Nephron progenitor cell (in vitro differentiated cells): ENCODE measurements at places on chromosomes 2 and 18.

DNA sequence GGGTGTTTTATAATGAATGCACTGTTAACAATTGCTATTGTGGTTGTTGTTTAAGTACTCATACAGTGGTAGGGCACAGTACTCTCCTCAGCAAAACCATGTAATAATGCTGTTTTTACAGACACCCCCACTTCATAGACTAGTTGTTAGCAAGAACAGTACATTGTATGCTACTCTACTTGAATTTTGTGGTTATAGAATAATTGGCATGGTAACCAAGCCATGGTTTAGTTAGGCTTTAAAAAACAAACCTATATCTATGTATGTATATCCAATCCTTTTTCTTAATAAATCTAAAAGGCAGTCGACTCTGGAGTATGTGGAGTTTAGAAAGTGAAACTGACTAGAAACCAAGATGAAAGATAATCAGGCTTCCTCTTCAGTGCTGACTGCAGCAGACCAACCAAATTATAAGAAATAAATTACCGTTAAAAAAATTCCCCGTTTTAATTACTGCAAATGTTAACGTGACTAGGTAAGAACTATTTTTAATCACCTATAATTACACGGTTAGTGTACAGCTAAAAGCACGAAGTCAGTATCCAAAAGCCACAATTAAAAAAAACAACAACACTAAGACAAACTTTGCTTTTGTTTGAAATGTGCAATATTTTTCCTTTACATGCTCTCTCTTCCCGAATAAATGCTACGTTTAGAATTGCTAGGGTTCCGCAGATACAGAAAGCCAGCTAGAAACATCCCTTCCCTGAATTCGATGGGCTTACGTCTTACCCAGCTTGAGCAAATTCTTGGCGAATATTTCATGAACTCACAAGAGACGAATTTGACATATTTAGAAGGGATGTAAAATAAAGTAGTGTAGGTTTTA, 113.3 kb upstream of the SERTAD2 start:
- no peak for DNase-seq

DNA sequence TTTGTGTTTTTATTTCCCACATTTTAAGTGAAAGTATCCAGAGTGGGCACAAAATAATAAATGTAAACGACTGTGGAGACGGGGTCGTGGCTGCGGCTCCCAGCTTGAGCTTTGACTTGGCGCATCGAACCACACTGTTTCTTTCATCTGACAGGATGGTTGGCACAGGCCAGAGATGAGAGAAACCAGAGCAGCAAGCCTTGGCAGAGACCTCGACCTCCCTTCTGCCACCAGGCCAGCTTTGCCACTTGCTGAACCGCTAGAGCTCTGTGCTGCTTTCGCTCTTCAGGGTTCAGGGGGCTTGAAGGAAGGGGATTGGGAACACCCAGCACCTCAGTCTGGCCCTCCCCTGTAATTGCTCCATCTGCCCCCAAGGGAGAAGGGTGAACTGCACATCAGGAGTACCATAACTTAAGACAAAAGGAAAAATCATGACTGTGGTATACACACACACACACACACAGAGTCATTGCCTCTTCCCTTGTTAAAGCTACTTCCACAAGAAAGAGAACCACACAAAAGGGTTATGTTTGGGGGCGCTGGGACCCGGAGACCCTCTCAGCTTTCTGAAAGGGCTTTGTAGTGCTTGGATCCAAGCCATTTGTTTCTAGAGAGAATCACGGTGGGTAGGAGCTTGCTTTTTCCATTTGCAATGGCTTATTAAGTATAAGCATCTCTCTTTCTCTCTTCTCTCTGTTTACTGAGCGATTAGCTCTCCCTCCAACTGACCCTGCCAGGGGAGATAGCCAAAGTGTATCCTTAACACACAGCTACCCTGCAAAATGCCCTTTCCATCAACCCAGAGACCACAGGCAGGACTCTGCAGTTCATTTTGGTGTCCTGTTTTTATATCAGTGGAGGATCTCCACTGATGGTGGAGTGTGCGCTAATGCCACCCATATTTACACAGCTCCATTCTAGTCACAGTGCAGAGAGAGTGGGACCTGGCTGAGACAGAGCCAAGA, 23.0 kb downstream of the POU3F3 start:
- DNase-seq, result no peak

- no peak for DNase-seq
Measured at GRCh38 chr2:143736904-143737303, 607.7 kb downstream of the ARHGAP15 start.

DNA sequence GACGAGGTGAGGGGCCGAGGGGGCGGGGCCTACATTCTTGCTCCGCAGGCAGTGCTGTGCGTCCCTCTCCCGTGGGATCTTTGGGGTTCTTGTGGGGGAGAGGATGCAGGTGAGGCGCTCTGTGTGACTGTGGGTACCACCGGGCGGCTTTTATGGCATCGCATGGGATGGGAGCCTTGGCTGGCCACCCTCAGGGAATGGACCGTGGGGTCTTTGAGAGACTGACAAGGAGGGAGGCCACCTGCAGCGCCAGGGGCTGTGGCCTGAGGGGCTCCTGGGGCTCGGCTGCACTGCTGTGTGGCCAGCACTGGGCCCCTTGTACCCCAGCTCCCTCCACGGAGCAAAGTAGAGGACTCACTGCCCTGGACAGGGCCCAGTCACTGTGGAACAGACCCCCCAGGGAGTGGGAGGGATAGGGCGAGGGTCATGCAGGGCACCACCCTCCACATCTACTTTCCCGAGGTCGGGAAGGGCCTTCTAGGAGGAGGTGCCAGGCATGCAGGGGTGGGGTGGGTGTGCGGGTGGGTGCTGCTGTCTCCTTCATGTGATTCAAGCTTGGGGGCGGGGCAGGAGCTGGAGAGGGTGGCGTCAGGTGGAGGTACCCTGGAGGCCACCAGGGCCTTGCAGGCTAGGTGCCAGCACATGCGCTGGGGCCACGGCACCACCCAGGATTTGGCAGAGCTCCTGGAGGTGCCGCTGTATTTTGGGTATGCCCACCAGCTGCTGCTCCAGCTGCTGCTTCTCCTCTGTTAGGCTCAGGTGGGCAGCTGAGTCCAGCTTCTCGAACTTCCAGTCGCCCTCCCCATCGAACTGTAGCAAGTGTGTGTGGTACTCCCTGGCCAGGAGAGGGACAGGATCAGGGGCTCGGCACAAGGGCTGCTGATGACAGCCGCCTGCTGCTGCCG, 1072.4 kb downstream of the RPIA start:
- no peak for DNase-seq

- DNase-seq, result no peak
Measured at GRCh38 chr18:76657911-76658470, 162.9 kb upstream of the ZNF516 start.

DNA sequence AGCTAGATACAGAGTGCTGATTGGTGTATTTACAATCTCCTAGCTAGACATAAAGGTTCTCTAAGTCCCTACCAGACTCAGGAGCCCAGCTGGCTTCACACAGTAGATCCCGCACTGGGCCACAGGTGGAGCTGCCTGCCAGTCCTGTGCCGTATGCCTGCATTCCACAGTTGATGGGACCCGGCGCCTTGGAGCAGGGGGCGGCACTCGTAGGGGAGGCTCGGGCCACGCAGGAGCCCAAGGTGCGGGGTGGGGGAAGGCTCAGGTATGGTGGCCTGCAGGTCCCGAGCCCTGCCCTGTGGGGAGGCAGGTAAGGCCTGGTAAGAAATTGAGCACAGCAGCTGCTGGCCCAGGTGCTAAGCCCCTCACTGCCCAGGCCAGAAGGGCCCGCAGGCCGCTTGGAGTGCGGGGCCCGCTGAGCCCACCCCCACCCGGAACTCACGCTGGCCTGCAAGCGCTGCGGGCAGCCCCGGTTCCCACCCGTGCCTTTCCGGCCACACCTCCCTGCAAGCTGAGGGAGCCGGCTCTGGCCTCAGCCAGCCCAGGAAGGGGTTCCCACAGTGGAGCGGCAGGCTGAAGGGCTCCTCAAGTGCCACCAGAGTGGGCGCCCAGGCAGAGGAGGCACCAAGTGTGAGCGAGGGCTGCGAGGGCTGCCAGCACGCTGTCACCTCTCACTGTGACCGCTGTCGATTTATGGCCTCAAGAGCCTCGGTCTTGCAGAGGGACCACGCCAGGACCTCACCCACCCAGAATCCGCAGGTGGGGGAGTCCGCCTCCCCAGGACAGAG, 76.5 kb downstream of the MEX3C start:
- no peak for DNase-seq

DNA sequence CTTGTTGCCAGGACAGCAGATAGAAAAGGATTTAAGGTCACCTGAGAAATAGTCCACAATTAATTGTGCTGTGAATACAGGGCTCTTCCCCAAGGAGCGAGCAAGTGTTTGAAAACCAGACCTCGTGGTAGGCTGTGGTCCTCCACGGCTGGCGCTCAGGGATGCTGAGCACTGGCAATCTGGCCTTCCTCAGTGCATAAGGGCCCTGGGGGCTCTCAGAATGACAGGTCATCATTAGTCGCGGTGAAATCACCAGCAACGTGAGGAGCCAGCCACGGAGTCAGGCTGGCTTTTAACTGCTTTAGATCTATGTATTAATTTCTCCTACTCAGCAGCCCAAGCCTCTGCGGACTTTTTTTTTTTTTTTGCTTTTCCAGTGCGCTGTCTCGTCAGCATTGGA, 148.5 kb downstream of the FHOD3 start:
- no peak for DNase-seq

DNA sequence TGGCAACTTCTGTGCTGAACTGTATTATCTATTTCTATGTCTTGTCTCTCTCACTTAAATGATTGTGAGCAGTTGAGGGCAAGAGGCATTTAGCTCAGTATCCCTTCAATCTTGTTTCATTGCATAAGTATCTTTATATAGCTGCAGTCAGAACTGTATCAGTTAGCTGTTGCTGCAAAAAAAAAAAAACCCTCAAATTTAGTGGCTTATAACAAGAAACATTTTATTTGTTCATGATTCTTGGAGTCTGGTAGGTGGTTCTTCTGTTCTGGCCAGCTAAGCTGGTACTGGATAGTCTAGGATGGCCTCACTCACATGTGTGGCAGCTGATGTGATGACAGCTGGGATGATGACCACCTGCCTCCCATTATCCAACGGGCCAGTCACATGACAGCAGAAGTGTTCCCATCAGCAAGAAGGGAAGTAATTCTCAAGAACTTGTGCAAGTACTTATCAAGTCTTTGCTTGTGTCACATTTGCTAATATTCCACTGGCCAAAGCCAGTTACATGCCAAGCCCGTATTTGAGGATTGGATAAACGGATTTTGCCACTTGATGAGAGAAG, 67.8 kb downstream of the SLC4A3 start:
- DNase-seq, result no peak

GRCh38 chr2:24845691-24846090, 52.5 kb downstream of the CENPO start:
- DNase-seq, result no peak

DNA sequence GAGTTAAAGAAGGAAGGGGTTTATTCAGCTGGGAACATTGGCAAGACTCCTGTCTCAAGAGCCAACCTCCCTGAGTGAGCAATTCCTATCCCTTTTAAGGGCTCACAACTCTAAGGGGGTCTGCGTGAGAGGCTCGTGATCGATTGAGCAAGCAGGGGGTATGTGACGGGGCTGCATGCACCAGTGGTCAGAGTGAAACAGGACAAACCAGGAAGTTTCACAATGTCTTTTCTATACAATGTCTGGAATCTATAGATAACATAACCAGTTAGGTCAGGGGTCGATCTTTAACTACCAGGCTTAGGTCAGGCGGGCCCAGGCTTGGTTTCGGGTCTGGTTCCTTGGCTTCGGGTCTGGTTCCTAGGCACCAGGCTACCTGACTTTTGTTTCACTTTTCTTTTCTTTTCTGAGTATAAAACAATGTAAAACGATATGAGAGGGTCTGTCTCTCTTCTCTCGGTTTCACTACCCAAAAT, 30.1 kb upstream of the LIPG start:
- DNase-seq, result no peak

GRCh38 chr2:202577250-202578183, 57.3 kb upstream of the FAM117B start:
- no peak for DNase-seq

DNA sequence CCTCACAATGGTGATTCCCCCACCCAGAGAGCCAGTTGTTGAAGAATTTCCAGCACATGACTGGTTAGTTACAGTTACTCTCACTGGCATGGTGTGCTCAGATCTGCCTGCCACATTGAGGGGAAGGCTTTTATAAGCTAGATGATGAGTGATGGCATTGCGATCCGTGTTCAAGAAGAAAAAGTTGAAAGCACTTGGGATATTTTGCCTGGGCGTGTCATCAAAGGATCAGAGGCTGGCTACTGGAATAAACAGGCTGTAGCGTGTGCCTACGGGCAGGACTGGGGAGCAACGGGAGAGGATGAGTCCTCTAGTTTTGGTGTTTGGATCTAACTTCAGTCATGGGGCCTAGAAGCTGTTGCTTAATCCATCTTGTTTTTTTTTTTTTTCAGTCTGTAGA, 175.0 kb downstream of the SETBP1 start:
- no peak for DNase-seq

- no peak for DNase-seq
Measured at GRCh38 chr2:105328281-105329196, 996 bp downstream of the TGFBRAP1 start.

GRCh38 chr2:151766437-151767153, 32.3 kb upstream of the NEB start:
- no peak for DNase-seq

- DNase-seq, result peak; percentile 28
Measured at GRCh38 chr2:74876081-74876886, 42.4 kb downstream of the HK2 start.

DNA sequence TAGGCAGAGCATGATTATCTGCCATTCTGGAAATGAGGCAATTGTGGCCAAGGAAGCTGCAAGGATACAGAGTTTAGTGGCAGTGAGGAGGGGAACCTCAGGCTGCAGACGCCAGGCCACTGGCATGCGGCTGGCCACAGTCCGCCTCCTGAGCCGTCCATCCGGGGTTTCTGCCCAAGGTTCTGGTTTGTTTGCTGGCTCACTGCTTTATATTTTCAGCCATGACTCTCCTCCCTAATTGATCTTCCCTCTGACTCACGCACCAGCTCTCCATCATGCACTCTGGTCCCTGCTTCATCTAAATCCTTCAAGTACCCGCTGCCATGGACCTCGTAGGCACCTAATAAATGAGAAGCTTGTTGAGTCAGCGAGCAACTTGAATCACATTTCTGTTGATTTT, 107.8 kb upstream of the REV1 start:
- no peak for DNase-seq
